Muscle of leg (tissue), 16 donors: ENCODE measurements at places on chromosomes 7 and 10. TPM values are rescaled to one million over a fixed set of nuclear protein-coding genes. Genes with fewer than 3 reads are reported as not detected.

GRCh38 chr7:51082096-51082840 lies 234.3 kb downstream of the COBL start:
- no peak for DNase-seq

- DNase-seq, result peak; percentile 16
These were observed 6.0 kb downstream of the TEX47 start for GRCh38 chr7:88789480-88790064.

DNA sequence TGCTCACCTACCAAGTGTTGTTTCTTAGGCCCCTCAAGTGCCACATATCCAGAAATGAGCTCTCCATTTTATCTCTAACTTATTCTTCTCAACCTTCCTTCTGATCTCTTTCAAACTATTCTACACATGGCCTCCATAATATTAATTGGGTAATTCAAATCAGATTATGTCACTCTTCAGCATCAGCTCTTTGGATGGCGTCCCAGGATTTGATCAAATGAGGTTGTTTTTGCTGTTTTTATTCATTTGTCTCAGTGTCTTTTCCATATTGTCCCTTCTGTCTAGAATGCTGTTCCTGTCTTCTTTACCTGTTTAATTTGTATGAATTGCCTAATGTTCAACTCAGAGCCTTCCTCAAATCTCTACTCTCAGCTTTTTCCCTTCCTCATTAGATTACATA lies 234.6 kb upstream of the CXCL12 start:
- DNase-seq, result no peak

- no peak for DNase-seq
These were observed 61.1 kb downstream of the GRK5 start for GRCh38 chr10:119268428-119268827.

DNA sequence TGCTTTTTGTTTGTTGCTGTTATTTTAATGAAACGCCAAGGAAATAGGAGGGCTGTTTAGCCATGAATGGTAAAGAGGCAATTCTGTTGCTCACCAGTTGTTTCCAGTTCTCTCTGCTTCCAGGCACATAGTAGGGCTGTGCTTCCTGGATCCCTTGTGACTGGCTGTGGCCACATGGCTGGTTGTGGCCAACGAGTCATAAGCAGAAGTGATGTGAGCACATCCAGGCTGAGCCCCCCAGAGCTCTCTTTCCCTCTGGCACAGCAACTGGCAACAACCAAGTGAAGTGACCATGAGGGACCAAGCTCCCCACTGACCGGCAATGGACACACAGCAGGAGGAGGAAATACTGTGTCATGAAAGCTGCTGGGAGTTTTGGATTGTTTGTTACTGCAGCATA lies 10.3 kb downstream of the GRID1 start:
- no peak for DNase-seq

GRCh38 chr7:106287786-106288185 lies 3.0 kb upstream of the NAMPT start:
- DNase-seq, result no peak

DNA sequence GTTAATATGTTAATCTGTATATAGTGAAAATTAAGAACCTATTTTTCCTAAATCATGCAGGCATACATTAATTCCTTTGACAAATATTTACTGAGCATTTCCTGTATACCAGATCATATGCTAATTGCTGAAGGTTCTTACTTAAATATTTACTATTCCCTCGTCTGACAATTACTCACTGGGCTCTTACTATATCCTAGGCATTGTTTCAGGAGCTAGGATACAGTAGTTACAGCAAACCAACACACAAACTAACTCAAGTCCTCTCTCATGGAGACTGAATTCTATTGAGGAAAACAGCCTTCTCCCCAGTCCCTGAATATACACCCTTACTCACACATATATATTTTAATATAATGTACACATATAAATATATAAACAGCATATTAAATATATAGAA lies 786.0 kb downstream of the NRG3 start:
- no peak for DNase-seq

DNA sequence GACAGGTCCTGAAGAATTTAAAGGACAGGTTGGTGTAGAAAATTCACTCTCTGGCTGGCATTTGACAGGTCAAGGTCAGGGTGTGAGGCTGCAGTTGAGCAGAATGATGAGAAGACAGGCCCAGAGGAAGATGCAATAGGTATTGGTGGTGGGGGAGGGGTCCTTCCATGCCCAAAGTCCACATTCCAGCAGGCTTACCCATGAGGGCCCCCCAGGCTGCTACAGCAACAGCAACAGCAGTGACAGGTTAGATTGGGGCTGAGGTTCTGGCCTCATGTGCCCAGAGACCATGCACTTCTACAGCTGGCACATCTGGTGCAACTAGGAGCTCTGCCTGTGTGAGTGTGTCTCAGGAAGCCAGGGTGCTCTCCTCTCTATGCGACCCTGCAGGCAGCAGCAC lies 223.5 kb upstream of the GHITM start:
- no peak for DNase-seq

DNA sequence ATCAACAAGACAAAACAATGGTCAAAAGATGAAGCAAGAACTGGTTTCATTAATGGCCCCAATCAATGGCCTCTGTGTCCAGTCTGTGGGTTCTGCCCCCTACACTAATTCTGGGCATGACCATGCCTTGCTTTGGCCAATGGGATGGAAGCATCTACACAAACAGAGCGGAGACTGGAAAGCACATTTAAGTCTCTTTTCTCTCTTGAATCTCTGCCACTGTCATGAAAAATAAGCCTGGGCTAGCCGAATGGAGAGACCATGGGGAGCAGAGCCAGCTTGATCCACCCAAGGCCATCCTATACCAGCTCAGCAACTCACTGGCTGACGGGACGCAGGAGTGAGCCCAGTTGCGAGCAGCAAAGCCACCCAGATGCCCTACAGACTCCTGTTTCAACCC lies 30.9 kb downstream of the ANKRD16 start:
- DNase-seq, result no peak

DNA sequence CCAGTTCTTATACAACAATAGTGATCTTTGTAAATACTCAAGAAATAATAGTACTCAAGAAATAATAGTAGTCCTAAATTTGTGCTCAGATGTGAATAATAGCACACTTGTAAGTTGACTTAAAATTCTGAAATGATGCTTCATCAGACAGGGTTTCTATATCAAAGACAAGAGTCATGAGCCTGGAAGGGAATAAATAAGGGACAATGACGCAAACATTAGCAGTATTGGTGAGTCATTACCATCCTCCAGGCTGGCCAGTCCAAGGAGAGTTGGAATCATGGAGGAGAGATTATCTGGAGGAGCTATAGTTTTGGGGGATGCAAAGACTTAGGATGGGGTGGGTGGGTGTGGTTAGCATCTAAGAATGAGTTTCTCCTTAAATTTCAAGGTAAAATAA lies 6.1 kb upstream of the SH3PXD2A start:
- no peak for DNase-seq

- no peak for DNase-seq
These were observed 171.2 kb upstream of the CELF2 start for GRCh38 chr10:10846504-10846900.

DNA sequence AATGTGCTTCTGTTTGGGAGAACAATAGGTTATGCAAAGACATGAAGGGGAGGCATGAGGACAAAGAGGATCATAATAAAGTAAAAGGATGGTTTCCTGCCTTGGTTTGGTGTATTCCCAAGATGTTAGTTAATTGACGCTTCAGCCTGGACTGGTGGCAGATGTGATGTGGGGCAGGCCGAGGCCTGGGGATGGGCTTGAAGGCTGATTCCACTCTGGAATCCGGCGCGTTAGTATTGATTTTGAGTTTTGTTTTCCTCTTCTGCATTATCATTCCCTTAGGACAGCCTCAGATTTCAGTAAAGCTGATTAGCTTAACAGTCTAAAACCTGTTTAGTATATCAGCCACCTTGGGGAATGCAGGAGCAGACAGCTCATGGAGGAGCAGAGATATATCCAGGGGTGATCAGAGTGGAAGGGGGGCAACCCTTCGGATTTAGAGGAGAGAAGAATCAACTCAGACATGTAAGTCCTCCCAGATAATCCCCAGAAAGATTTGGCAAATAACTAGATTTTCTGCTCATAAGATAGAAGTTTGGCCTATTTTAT lies 159.8 kb upstream of the MTPN start:
- no peak for DNase-seq

GRCh38 chr7:27375958-27376357 lies 133.4 kb downstream of the EVX1 start:
- peak; percentile 89 for DNase-seq

- no peak for DNase-seq
These were observed 54.5 kb downstream of the UBE3C start for GRCh38 chr7:157193274-157193673.

DNA sequence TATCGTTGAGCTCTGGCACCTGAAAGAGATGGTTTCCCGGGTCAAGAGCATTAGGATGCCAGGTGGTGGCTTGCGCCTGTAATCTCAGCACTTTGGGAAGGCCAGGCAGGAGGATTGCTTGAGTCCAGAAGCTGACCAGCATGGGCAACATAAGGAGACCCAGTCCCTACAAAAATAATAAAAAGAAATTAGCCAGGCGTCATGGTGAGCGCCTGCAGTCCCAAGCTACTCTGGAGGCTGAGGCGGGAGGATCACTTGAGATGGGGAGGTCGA lies 6.1 kb upstream of the KCP start:
- no peak for DNase-seq

Gene ABCB4
- 0.26 TPM for polyA plus RNA-seq

Gene TLL2
- polyA plus RNA-seq, result 1.6 TPM

Gene RPEL1
- not detected for polyA plus RNA-seq

Gene GIMAP8
- polyA plus RNA-seq, result 6.6 TPM

Gene DNAJC12
- polyA plus RNA-seq, result 7.0 TPM

Gene IKZF1
- 1.6 TPM for polyA plus RNA-seq

Gene SH2D4B
- polyA plus RNA-seq, result 0.20 TPM

Gene LBX1
- 6.6 TPM for polyA plus RNA-seq

Gene LIPN
- polyA plus RNA-seq, result not detected

Gene LIPM
- polyA plus RNA-seq, result 0.14 TPM

Gene GNB2
- 168 TPM for polyA plus RNA-seq

Gene SEMA3C
- 126 TPM for polyA plus RNA-seq

Gene CPA5
- 1.8 TPM for polyA plus RNA-seq

Gene PLPP4
- polyA plus RNA-seq, result 0.30 TPM

Gene MPP7
- polyA plus RNA-seq, result 3.6 TPM

Gene KNDC1
- 2.8 TPM for polyA plus RNA-seq
